ENCODE measurements at places on chromosomes 7 and 10. TPM values are rescaled to one million over a fixed set of nuclear protein-coding genes. Genes with fewer than 3 reads are reported as not detected.

The SEPTIN7 gene
- 175 TPM for total RNA-seq

- peaks cover 30% of the 10 kb centered on the region for H3K4me1 ChIP-seq
- no peak for DNase-seq
- no peaks in the 10 kb centered on the region for H3K27me3 ChIP-seq
- H3K27ac ChIP-seq = no peak overlapping the region
Measured at GRCh38 chr7:150371996-150372270, 3.3 kb downstream of the REPIN1 start.

DNA sequence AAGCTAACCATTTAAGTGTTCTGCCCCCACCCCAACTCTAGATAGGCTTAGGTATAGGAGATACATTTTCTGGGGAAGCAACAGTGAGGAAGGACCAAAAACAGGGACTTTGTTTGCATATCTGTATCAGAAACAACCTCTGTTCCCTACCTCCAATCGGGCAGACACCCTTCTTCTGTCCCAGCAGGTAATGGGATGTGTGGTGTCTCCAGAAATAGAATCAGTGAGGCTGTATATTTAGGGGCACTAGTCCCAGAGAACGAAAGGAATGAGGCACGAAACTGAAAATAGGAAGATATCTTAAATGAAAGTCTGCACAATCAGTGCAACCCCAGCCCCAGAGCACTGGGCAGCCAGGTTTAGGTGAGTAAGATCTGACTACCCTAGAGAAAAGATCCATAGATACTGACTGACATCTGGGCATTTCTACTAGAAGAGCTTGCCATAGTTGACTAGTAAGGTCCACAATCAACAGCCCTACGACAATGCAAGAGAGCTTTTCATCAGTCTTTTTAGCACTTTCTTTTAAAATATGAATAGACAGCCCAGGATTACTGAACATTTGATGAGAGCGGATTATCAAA lies 28.1 kb downstream of the PLEKHA1 start:
- H3K4me1 ChIP-seq = no peaks in the 10 kb centered on the region
- DNase-seq = no peak
- no peaks in the 10 kb centered on the region for H3K27me3 ChIP-seq

- no peak for DNase-seq
- no peaks in the 10 kb centered on the region for H3K36me3 ChIP-seq
- no peak overlapping the region for H3K4me3 ChIP-seq
- peaks cover 18% of the 10 kb centered on the region for H3K4me1 ChIP-seq
- no peak overlapping the region for H3K27ac ChIP-seq
Measured at GRCh38 chr7:155998328-155998691, 186.0 kb upstream of the SHH start.

DNA sequence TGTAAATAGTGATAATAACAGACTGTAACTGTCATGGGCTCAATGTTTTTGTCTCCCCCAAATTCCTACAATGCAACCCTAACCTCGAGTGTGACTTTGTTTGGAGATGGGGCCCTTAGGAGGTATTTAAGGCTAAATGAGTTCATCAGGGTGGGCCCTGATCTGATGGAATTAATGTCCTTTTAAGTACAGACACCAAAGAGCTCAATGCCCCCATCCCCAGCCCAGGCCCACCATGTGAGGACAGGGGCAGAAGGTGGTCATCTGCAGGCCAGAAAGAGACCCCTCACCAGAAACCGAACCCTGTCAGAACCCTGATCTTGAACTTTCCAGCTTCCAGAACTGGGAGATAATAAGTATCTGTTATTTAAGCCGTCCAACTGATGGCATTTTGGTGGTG lies 83.2 kb downstream of the PIP4K2A start:
- no peak overlapping the region for H3K27ac ChIP-seq
- H3K4me1 ChIP-seq = peaks cover 17% of the 10 kb centered on the region
- no peak overlapping the region for H3K4me3 ChIP-seq
- H3K36me3 ChIP-seq = peaks cover 2% of the 10 kb centered on the region
- H3K27me3 ChIP-seq = no peaks in the 10 kb centered on the region
- DNase-seq = no peak
